ENCODE measurements at places on chromosomes 16 and 17.
A peak's percentile ranks its signal among the peaks of the same experiment; 100 is the strongest.

DNA sequence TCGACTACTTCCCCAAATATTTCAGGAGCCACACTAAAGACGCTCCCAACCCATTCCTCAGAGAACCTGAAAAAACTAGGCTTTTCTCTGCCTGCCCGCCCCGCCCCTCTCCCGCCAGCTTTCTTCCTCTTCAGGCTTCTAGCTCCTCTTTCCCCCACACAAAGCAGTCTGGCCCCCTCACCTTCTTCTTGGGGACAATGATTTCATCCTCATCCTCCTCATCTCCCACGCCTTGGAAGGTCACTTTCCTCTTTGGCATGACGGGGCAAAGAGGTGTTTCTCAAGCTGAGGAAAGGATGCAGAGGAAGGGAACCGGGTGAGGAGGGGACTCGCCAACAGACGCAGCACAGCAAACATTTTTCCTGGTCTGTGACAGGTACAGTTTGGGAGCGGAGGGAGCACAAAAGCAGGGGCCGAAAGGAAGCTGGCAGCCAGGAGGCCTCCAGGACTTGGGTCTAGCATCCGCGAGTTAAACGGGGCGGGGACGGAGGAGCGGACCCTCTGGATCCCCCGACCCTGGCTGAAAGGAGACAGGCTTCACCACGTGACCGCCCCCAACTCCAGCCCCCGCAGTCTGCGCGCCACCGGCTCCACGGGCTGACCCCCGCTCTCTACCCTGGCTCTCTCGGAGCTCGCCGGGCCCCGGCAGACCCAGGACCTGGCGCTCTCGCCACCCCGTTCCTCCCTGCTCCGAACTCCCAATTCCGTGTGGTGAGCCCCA is 525 bp downstream of the CD2BP2 start:
- DNase-seq: no peak

DNA sequence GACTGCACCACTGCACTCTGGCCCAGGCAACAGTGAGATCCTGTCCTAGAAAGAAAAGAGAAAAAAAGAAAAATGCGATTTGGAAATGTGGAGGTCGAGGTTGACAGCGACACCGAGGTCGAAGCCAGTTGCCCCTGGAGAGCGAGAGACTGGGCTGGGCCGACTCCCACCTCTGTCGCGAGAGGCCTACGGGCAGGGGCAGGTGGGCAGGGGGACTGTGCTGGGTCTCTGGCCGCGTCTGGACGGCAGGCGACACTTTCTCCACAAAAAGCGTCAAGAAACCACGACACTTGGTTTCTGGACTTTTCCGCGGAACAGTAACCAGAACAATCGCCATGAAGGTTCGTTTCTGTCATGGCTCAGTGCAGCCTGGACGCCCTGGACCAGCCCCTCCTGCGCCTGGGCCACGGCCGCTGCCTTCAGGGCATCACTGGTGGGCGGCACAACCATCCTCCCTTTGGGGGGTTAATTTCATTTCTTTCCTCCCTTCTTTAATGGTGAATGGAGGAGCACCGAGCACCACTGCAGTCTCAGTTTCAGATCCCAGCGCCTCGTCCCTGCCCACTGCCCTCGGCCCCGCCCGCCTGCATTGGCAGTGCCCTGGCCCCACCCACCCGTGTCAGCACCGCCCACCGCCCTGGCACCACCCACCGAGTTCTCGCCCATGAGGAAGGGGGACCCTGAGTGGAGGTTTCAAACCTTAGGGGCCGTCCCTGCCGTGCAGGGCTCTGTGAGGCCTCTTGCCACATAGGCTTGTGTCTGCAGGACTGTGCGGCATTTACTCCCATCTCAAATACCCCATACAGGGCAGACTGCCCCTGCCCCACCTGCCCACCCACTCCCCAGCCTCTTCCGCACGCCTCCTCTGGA is 18.5 kb upstream of the CDH15 start:
- DNase-seq: no peak

GRCh38 chr16:54493594-54493993 is 207.0 kb upstream of the IRX3 start:
- DNase-seq: no peak

GRCh38 chr17:32794533-32795246 is 82.2 kb downstream of the MYO1D start:
- no peak for DNase-seq

GRCh38 chr17:55735731-55736405 is 13.2 kb upstream of the TMEM100 start:
- no peak for DNase-seq

GRCh38 chr16:50259334-50260205 is 6.8 kb upstream of the ADCY7 start:
- no peak for DNase-seq

GRCh38 chr17:20154286-20155000 is 145.3 kb downstream of the SPECC1 start:
- DNase-seq: no peak

- no peak for DNase-seq
Measured at GRCh38 chr16:58652741-58653140, 23.1 kb upstream of the CNOT1 start.

GRCh38 chr17:9175700-9176467 is 154.6 kb downstream of the NTN1 start:
- DNase-seq: no peak

DNA sequence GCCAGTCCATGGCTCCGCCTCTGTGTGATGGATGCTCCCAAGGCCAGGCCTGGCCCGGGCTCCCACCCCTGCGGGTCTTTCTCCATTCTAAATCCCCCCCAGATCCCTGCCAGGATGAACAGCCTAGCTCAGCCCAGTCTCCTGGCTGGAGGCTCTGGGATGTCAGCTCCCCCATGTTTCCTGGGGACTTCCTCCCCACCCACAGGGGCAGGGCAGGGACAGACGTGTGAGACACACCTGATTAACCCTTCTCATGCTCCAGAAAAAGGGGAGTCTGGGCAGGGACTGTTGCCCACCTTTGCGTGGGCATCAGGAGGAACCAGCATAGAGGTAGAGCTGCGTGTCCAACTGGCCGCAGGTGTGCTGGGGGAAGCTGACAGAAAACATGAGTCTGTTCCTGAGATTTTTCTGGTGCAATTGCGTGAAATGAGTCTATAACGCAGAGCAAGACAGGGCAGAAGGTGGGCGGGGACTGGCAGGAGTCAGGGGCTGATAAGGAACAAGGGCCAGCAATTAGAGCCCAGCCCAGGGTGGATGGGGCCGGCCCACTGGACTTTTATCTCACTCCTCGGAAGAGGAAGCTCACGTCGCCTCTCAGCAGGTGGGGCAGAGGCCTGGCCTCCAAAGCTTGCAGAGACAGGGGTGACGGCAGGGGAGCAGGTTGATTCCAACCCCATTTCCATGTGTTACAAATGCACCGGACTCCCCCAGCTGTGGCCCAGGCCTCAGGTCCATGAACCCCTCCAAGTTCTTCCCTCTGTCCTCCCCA is 238.2 kb downstream of the RBFOX3 start:
- no peak for DNase-seq

DNA sequence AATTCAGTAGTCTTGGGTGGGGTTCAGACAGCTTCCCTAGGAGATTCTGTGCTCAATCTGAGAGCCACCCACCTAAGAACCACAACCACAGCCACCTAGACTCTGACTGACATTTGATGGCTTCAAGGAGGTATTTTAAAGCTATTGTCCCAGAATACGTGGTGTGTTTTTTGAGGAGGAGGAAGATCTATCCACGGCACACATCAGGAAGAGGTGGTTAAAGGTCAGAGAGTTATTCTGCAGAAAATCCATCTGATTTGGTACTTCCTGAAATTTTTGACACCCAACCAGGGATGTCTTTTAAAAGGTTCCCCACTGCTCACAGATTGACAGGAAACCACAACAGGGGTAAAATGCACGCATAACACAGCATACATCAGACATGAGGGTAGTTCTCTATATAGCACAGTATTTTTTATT is 25.1 kb downstream of the SMARCE1 start:
- no peak for DNase-seq

DNA sequence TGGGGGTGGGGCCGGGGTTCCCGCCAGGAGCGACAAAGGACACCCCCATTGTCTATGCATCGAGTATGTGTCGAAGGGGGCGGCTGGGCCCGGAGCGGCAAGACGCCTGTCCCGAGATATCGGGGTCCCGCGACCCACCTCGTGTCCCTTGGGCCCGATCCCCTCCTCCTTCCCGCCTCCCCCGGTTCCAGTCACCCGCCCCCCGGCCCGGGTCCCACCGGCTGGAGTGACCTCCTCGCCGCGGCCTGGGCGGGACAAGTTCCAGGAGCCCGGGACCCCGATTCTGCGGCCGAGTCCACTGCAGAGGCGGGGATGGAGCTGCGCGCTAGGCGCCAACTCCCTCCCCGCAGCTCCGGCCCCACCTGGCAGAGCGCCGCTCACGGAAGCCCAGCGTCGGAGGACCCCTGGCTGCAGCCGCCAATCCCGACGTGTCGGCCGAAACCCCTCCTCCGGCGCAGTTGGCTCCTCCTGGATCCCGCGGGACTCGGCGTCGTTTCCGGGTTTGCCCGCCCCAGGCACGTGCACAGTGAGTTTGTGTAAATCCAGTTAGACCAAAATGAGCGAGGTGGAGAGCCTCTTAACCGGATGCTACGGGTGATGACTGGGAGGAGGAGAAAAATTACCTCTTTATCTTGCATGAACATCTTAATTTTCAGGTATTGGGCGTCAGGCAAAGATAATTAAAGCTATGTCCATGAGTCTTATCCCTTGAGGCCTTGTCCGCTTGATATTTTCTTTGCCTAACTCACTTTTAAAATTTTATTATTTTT is at the start of gene NMRAL1:
TSS of gene NMRAL1 (minus strand) at position 434 of the 770 bp plus-strand sequence. CDS start 493 bp downstream, outside the sequence.
- DNase-seq: peak; percentile 81

DNA sequence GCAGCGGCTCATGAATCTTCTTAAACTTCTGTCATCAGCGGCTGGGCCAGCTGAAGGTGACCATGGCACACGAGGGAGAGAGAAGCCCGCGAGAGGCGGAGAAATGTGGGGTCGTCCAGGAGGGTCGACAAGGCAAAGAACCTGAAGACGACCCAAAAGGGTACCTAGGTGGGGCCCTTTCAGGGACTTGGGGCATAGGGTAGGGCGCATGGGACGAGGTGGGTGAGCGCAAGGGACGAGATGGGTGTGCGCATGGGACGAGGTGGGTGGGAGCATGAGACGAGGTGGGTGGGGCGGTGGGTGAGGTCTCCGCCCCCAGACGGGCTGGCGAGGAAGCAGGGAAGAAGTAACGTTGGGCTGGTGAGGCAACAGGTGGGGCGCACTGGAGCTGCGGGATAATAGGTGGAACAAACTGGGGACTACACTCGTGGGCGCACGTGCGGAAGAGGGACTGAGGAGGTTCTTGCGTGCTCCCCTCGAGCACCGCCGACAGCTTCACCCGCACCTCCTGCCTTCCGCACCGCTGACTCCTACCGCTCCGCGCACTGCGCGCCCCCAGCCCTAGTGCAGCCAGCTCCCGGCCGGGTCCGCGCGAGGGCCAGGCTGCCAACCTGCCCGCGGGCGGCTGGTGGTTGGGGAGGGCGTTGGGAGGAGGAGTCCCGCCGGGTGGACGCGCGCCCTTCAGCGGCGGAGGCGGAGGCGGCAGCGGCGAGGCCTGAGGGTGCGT is 23.2 kb upstream of the CRYM start:
- peak; percentile 21 for DNase-seq

- DNase-seq: no peak
Measured at GRCh38 chr16:11575223-11575589, 11.5 kb downstream of the LITAF start.
